Motor neuron (in vitro differentiated cells): ENCODE measurements at places on chromosomes 7 and 10.
A peak's percentile ranks its signal among the peaks of the same experiment; 100 is the strongest.

GRCh38 chr7:77395626-77396025 lies 20.5 kb downstream of the GSAP start:
- ATAC-seq, result no peak

DNA sequence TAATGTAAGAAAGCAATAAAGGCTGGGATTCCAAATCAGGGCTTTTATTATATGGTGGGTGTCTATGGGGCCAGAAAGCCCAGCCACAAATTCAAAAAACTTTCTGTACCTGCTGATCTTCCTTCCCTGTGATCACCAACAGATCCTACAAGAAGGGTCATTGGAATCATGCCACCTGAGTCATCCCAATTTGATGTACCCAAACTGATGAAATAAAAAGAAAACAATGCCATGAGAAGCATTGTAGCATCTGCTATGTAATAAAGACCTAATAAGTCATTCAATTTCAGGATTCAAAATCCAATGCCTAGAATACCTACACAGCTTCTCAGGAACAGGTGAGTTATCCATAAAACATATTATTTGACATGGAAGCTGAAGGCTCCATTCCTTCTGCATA lies 228.8 kb downstream of the DKK1 start:
- ATAC-seq, result no peak

DNA sequence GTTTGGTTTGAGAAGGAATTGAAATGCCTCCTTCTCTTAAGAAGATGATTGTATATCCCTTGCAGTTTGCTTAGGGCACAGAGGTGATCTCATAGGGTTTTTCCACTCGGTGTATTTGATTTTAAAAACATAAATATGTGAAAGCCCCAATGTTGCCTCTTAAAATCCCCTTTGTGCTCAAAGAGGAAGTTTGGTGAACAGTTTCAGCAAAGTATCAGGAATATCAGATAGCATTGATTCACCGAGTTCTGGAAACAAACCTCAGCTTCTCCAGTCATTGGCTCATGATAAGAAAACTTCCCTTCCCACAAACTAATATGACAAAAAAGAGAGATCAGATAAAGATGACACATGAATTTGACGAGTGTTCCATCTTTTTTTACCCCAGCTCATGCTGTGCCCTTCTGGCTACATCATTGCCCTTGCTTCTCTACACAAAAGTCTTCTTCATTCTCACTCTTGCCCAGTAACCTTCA lies 20.1 kb upstream of the SMNDC1 start:
- ATAC-seq, result no peak

DNA sequence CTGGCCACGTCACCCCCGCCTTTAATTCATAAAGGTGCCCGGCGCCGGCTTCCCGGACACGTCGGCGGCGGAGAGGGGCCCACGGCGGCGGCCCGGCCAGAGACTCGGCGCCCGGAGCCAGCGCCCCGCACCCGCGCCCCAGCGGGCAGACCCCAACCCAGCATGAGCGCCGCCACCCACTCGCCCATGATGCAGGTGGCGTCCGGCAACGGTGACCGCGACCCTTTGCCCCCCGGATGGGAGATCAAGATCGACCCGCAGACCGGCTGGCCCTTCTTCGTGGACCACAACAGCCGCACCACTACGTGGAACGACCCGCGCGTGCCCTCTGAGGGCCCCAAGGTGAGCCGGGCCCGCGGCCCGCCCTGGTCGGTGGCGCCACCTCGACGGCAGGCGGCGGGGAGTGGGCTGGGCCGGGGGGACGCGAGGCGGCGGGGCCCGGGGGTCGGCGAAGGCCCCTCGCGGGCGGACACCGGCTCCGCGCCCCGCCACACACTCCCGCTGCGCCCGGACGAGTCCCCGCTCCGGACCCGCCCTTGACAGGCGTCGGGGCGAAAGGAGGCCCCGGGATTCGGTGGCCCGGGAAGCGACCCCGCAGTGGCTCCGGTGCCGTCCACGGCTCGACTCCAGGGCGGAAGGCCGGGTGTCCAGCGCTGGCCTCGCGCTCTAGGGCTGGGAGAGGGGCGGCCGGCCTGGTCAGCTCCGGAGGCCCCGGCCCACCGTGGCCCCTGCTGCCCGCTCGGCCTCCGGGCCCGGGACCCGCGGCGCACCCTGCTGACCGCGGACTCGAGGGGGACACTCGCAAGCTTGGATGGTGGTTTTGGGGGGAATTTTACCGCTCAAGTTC lies 557 bp downstream of the BAG3 start:
- peak; percentile 2 for ATAC-seq

DNA sequence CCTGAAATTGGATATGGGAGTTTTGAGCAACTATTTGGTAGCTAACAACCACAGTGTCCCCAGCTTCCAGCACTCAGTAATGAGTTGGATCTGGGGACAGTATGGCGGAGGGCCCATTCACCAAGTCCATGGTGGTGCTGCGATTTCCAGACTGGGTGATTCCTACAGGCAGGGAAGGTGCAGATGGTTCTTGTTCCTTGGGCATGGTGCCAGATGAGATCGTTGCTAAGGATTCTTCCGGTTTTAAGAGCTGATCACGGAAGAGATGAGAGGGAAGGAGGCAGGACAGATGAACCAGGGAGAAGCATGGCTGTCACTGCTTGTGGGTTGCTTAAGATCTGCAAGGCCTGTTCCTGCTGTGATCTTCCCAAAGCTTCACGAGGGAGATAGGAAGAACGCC lies 380.3 kb downstream of the TCERG1L start:
- no peak for ATAC-seq

DNA sequence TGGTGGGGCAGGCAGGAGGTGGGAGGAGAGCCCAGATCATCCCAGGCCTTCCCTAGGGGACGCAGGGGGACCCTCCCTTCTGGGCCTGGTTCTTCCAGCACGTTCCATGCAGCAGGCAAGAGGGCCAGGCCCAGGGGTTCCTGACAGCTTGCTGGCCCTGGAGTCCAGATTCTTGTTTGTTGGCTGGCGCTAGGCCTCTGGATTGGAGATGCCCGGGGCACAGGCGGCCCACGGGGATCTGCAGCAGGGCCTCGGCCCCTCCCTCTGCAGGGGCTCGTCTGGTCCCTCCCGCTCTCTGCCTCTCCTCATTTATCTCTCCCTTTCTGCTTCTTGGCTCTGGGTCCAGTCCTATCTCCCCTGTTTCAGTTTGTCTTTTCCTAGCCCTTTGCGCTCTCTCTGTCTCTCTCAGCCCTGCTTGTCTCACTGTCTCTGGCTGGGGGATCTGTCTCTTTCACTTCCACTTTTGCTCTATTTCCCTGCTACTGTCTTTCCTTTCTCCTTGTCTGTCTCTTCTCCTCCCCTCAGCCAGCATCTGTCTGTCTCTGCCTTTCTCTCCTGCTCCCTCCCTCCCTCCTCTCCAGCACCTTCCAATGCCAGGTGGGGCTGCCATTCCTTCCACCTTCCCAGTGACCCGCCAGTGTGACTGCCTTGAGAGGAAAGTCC lies 1.1 kb upstream of the AQP1 start:
- ATAC-seq, result no peak

- ATAC-seq, result peak; percentile 26
Observed at GRCh38 chr10:110547139-110547761, 20.2 kb upstream of the SMC3 start.

- no peak for ATAC-seq
Observed at GRCh38 chr10:92076722-92077121, 153.2 kb downstream of the BTAF1 start.

- ATAC-seq, result peak; percentile 26
Observed at GRCh38 chr7:66558660-66559465, 69.8 kb upstream of the KCTD7 start.
